NCI-H1105 treated with DMSO at 0.1 percent for 48 hours (cell line): ENCODE measurements at places on chromosomes 12 and 14.

DNA sequence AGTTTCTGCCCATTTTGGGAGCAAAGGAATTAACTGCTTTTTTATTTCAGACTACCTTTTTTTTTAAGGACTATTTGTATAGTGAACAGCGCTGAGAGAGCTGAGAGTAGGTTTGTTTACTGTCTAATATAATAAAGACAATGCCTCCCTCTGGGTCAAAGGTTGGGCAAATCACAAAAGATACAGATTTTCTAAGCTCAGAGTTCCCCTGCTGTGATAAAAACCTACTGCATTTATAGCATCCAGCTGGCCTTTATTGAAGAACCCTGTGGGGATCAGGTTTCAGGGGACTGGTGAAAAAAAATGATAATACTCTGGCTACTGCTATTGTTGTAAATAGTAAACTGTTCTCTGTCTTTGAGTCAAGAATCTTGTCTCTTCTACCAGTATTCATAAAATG, 28.7 kb downstream of the CCDC59 start:
- peak; percentile 72 for DNase-seq

- no peak for DNase-seq
These were observed 86.5 kb downstream of the DIO2 start for GRCh38 chr14:80124794-80125193.

- no peak for DNase-seq
These were observed 263.0 kb upstream of the E2F7 start for GRCh38 chr12:77328326-77328725.

DNA sequence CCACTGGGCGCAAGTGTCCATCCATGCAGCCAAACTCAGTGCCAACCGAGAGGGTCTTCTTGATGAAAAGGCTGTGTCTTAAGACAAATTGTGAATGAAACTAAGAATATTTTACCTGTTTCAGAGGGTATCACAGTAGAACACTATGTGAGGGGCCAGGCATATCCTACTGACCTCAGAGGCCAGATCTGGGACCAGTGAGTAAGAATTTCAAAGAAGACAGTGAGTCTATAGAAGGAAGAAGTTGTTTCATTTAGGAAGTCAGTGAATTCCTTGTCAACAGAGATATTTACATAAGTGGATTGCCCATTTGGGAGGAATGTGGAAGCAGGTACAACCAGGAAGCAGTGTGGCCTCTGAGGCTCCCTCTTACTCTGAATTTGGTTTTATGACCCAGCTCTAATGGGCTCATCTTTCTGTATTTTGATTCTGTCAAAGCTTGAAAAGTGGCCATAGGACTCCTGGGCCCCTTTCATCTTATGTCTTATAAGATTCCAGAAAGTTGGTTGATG, 137.4 kb downstream of the ZNF664 start:
- DNase-seq, result no peak

DNA sequence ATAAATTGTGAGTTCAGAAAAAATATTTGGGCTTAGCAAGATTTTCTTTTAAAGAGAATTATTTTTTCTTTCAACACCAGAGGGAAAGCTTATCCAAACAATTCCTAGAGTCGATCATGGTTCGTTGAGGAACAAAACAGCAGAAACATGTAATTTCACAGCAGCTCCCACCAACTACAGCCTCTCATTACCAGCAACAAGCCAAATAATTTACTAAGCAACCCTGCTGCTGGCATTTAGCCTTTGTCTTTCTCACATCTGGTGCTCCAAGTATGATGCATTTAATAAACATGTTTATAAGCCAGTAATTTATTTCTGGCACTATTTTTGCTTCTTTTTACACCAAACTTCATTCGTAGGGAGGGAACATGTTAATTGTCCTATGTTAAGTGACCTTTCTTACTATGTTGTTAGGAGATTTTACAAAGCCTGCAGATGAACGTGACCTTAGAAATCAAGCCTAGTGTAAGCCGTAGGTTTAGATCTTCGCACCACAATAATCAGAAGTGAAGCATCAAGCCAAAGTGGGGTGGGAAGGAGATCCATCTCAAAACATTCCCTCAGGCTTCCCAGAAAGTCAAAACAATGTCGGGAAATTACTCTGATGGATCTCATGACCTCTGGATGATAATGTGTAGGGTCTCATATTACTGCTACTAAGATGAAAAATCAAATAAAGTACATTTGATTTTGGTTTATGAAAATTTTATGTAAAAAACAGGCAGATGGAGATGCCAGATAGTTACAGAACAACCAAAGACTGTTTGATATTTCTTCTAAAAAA, 128.4 kb downstream of the RPAP3 start:
- peak; percentile 60 for DNase-seq

DNA sequence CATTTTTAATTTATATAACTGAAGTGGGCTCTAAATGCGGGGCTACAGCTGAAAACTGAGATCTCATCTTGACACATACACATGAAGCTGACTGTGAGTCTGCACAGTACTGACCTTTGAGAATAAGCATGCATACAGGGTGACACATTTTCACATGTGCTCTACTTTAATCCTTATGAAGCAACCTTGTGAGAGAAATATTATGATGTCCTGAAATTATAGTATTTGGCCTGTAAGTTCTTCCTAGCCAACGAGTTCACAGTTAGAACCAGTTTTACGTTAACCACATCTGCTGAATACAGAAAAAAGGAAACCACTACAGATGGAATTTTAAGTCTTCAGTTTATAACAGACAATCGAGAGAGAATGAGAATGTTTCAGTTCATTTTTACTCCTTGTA, 70.3 kb downstream of the SPPL3 start:
- no peak for DNase-seq

DNA sequence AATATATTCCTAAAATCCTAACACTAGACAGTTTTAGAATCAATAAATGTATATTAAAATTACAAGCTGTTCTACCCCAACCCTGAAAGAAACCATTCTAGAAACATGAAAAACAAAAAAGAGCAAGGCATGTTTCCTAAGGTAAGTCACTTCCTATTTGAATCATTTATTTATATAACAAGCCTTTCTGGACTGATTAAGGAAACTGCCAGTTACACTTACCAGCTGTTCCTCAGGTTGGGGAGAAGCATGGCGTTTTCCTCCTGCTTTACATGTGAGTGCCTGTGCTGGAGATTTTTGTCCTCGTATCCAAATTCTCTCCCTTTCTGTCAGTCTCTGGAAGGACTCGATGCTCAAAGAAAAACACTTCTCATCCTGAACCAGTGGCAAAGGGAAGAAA, 183.3 kb downstream of the EFCAB11 start:
- no peak for DNase-seq

- DNase-seq, result no peak
These were observed 112.7 kb downstream of the NT5DC3 start for GRCh38 chr12:103728323-103728722.

DNA sequence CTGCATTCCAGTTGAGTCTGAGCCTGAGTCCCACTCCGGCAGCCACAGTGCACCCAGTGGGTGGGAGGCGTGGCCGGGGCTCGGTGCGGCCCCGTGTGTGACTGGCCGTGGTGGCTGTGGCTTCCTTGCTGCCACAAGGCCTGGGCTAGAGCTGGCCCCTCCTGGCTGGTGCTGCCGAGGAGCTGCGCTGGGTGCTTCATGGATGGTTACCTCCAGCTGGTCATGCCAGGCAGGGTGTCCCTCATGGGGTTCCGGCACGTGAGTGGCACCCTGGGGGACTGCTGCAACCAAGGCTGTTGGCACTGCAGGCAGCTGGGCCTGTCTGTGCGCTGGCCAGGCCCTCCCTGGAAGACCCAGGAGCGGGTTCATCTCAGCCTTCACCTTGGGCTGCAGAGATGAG, 62.7 kb downstream of the KIF26A start:
- no peak for DNase-seq

- DNase-seq, result no peak
These were observed 86.6 kb downstream of the FOXN4 start for GRCh38 chr12:109222496-109222895.

- no peak for DNase-seq
These were observed 20.6 kb downstream of the DIP2B start for GRCh38 chr12:50525422-50525821.

- DNase-seq, result no peak
These were observed 585.6 kb downstream of the GALC start for GRCh38 chr14:87407344-87407743.

DNA sequence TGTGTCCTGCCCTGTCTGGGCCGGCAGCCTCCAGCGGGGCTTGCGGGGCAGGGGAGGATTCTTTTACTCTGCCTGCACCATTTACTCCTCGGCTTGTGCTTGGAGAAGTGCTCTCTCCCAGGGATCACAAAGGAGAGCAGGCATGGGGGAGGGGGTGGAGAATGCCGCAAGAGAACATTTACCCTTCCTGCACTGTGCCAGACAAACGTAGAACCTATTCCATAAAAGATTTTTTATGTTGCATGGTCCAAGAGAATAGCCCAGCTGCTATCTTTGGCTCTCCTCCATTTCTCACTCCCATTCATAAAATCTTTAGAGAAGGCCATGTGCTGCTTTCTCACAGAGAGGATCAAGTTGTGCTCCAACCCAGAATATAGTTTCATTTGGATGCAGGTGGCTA, 159.4 kb downstream of the SPTSSA start:
- DNase-seq, result peak; percentile 92

GRCh38 chr12:501722-502447, 42.1 kb downstream of the B4GALNT3 start:
- DNase-seq, result no peak

GRCh38 chr12:12883369-12884001, 7.9 kb upstream of the GPRC5A start:
- DNase-seq, result no peak

- no peak for DNase-seq
These were observed 167.4 kb upstream of the RGS6 start for GRCh38 chr14:71764701-71765382.

DNA sequence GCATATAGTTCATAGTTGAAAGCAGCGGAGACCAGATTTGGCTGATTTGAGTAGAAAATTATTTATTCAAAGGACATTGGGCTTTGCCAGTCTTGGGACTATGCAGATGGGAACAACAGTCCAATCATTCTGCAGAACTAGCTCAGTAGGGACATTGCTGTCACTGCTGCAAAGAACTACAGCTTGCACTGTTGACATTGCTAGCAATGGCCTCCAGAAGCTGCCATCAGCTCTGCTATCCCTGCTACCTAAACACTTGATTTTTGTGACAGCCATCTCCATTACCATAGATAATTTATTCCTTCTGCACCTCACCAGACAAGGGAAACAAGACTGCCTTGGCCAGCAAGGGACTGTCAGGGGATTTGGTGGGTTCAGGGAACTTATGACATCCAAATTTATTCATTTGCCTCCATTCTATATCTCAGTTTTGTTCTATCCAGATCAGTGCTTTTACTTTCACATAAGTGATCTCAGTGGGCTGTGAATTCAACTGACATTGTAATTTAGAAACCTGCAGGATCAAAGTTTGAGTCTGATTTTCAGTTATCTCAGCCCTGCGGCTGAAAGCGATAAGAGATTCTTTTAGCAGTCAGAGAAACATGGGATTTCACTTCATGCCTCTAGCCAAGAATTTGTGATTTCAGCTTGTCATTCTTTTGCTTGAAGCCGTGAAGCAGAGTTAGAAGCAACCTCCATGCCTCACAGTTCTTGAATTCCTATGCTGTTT, 136.7 kb upstream of the FBXO33 start:
- DNase-seq, result no peak
